GM12864 (cell line): ENCODE measurements at places on chromosomes 4 and X.

- no peak for DNase-seq
These were observed 284.8 kb upstream of the PPARGC1A start for GRCh38 chr4:24174602-24175001.

DNA sequence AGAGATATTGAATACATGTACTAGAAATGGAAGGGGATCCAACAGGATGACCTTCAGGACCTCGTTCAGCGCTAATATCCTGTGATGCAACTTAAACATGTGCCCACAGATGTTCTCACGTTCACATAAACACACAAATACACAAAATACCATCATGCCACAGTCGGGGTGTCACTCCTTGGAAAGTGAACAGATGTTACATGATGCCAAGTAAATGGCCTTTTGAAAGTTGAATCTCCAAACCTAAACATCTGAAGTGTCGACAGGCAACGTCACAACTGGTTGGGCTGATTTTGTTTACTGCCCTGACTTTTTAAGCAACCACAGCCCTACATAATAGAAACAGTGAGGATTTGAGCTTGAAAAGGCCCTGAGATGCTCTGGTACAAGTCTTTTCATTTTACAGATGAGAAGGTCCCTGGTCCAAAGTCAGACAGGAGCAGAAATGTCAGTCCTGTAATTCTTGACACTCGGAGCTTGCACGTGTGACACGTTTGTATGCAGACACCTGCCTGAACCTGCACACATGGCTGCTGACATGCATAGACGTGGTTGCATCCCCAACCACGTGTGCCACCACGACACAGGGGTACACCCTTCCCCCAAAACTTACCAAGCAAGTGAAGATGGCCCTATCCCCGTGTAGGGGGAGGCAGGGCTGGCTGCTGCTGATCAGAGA, 23.5 kb upstream of the BCORL1 start:
- no peak for DNase-seq

- DNase-seq = peak; percentile 10
These were observed 37.0 kb upstream of the ATP6AP2 start for GRCh38 chrX:40543661-40544328.

DNA sequence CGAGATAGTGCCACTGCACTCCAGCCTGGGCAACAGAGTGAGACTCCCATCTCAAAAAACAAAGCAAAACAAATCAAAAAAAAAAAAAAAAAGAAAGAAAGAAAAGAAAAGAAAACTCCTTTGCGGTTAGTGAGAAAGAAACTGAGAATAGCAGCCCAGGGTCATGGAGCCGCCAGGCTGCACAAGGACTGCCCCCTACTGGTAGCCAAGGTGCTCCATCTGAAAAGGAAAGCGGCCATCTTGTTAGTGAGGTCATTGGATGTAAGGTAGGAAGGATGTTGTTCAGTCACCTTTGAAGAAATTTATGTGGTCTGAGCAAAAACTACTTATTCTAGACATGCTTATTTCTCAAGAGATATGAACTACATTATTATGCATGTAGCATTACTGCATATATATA, 660.6 kb upstream of the TENM3 start:
- no peak for DNase-seq

DNA sequence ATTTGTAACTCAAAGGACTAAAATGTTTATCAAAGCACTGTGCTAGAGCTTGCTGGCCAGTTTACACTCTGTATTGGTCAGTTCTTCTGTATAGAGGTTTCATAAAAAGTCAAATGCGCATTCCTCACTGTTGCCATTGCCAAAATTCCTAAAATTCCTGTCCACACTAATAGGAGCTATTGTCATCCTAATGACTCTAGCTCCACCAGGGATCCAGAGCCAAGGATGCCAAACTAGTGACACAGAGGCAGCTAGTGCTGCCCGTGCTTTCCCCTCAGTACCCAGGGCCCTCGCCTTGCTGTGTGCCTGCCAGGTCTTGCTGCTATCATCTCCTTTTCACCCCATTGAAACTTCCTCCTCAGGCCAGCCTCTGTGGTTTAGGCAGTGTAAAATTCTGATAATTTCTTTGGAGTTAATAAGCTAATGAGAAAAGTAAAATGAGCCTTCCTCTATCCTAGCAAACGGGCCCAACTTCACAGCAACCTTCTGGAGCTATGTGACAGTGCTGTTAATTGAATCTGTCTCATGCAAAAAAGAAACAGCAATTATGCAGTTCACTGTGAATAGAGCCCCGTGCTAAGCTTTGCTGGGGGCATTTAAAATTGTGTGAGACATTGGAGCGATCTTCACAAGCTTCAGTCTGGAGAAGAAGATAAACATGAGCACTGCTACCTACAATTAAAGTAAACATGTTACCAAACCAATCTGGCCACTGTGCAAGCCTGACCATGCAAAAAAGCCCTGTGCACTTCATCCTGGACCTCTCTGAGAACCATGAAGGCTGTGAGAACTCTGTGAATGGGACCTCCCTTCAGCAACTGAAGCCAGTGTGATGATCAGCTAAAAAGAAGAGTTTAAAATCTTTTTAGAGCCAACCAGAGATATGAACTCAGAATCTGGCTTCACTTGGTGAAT, 43.1 kb upstream of the FGF2 start:
- DNase-seq = no peak

DNA sequence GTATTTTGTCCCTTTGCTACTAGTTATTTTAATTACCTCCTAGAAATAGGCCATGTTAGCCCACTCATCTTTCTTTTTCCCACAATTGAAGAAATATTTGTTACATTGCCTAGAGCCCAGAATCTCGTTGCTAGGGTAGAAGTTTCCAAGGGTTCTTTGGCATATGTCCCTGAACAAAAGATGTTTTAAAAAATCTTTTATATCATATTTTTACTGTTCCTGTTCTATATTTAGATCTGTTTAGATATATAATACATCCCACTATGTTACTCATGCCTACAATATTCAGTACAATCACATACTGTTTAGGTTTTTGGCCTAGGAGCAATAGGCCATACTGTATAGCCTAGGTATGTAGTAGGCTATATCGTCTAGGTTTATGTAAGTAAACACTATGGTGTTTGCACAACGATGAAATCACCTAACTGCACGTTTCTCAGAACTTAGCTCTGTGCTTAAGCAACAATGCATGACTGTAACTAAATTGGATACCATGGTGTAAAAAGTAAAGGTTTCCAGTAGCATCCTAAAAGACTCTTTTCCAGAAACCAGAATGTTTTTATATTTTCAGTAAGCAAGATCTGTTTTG, 236.0 kb upstream of the SLIT2 start:
- no peak for DNase-seq
